Right kidney (tissue), 9 donors: ENCODE measurements at places on chromosomes 1 and 21.

GRCh38 chr21:16879479-16879878 is 633.4 kb upstream of the CXADR start:
- no peak for DNase-seq

GRCh38 chr1:54287801-54288211 is 87.8 kb downstream of the MRPL37 start:
- DNase-seq: no peak

GRCh38 chr1:17994046-17994445 is 113.6 kb upstream of the IGSF21 start:
- no peak for DNase-seq

DNA sequence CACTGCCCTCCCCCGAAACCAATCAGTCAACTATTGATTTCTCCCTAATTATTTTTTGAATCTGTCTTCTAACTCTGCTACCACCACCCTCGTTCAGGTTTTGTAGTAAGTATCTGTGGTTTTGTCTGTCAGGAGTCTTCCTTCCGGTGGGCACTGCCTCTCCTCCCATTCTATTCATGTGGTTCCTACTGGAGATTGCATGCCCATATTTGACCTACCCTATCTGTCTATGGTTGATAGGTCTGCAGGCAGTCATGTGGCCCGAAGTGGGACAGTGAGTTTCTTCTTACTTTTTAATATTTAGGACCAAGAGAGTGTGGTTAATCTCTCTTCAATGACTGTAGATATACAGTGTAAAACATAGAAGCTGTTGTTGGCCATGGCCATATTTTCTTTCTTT is 17.8 kb upstream of the MAST2 start:
- DNase-seq: no peak

- DNase-seq: no peak
These were observed 11.4 kb upstream of the KLHL12 start for GRCh38 chr1:202938287-202938925.

DNA sequence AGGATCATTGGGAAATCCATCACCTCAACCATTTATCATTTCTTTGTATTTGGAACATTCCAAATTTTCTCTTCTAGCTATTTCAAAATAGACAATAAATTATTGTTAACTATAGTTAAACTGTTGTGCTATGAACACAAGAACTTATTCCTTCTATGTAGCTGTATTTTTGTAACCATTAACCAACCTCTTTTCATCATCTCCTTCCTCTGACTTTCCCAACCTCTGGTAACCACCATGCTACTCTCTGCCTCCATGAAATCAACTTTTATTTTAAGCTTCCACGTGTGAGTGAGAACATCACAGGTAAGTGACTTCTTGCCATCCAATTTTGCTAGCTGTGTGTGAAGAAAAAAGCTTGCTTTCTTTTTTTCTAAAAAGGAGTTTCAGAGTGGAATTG is 418 bp downstream of the IFI44L start:
- DNase-seq: no peak

DNA sequence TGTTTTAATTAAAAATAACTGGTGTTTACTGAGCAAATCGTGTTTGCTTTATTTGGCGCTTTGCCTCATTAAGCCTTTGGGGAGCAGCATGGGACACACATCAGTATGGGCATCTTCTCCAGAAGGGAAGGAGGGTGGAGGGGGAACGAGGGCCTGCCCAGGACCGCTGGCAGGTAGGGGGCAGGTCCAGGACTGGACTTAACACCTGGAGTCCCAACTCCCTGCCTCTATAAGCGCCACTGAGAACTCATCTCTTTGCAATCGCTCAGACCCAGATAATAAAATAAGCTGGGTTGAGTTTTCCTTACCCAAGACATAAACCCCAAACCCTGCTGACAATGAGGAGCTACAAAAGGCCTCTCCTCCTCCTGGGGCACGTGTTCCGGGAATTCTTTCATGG is 15.1 kb downstream of the ABCG1 start:
- DNase-seq: no peak

DNA sequence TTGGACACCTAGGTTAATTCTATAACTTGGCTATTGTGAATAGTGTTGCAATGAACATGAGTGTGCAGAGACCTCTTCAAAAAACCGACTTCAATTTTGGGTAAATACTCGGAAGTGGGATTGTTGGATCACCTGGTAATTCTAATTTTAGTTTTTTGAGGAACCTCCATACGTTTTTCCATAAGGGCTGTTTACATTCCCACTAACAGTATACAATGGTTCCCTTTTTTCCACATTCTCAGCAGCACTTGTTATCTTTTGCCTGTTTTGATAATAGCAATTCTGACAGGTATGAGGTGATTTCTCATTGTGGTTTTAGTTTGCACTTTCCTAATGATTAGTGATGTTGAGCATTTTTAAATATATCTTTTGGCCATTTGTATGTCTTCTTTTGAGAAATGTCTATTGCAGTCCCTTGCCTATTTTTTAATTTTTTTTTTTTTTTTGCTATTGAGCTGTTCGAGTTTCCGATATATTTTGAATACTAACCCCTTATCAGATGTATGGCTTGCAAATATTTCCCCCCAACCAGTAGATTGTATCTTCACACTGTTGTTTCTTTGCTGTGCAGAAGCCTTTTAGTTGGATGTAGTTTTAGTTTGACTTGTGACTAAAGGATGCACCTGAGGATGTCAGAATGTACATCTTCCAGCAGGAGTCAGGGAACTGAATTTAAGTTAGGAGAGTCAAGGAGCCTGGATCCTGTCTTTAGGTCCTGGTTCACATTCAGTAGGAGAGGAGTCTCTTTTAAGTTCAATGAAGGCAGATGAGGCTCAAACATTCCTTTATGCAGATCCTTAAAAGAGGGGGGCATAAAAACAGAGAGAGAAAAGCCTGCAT is 120.0 kb downstream of the S1PR1 start:
- no peak for DNase-seq

DNA sequence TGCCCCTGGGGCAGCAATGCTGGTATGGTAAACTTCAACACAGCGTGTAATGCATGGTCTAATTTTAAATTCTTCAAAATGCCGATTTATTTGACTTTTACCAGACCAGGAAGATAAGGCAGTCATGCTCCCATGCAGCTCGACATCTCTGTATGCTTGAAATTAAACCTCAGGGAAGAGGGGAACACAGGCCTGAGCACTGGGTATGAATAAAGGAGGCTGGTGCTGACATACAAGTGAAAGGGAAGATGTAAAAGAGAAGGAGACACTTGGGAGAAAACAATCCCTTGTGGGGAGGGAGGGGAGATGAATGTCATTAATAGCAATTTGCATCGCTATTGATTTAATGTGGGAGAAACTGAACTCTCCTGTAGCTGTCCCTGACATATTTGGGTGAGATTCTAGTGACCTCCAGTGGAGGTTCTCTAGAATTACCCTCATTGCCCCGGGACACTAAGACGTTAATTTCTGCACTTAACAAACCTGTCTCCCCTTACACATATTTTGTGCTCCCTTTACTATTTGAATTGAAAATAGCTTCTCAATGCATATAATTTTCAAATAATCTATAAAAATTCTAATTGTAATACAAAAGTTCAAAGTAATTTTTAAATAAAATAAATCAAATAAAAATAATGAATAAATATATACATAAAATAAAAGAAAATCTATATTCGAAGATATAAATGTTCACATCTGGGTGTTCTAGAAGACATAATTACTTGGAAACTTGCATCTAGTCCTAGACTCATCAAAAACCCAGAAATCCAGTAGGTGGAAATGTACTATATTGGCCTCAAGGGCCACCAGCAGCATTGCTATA is 283.1 kb downstream of the LMX1A start:
- peak; percentile 46 for DNase-seq

GRCh38 chr1:206439205-206439604 is 31.1 kb upstream of the IKBKE start:
- DNase-seq: no peak

GRCh38 chr1:247357781-247358211 is 26.1 kb upstream of the ZNF496 start:
- no peak for DNase-seq

DNA sequence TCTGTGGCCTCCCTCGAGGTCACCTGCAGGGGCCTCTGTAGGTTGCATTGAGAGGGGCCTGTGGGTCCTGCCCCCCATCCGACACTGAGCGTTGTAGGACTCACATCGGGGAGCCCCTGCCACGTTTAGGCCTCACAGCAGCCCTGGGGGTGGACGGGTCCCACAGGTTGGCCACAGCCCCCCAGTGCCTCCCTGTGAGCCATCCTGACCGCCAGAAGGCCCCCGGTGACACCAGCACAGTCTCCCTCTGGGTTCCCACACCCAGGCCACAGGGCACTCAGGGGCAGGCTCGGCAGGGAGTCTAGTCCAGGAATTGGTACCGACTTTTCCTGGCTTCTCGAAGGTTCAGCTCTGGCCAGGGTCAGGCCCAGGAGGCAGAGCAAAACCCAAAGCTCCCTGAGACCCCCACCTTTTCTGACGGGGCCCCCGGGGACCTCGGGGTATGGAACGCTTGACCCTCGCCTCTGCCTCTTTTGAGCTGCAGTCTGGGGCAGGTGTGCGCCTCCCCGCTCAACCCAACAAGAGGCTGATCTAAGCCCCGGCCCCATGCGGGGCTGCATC is 13.9 kb upstream of the POFUT2 start:
- no peak for DNase-seq

GRCh38 chr1:214327514-214327913 is 46.6 kb downstream of the SMYD2 start:
- no peak for DNase-seq

DNA sequence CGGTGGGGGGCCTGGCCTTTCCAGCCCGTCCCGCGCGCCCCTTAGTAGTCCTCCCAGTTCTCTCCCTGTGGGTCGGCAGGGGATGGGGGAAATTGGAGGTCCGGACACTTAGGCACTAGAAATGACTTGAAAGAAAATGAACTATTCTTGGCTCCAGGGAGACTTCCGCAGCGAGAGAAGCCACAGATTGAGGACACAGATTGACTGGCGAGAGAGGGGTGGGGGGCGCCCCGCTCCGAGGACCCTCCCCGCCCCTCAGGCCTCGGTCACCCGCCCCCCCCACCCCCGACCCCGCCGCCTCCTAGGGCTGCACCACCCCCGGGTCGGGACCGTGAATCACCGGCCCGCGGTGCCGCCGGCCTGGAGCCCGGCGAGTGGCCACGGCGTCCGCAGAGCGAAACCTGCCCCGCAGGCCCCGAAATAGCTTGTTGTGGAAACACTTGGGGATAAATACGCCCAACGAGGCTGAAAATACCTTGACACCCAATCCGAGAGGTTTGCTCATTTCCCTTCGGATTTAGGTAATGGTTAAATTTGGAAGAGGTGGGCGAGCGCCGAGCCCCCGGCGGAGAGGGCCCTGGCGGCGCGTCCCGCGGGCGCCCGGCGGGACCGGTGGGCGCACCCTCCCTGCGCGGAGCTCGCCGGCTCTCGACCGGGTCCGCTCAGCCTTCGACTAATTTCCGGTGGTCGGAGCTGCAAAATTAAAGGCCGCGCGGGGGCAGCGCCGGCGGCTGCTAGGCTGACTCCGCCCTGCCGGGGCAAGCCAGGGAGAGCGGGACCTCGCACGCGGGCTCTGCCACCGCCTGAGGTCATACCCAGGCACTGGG is at the start of gene GFI1:
Gene GFI1, minus strand, starts transcription at position 675 of the 827 bp plus-strand sequence. CDS start 3,438 bp downstream, outside the sequence.
- DNase-seq: peak; percentile 74

DNA sequence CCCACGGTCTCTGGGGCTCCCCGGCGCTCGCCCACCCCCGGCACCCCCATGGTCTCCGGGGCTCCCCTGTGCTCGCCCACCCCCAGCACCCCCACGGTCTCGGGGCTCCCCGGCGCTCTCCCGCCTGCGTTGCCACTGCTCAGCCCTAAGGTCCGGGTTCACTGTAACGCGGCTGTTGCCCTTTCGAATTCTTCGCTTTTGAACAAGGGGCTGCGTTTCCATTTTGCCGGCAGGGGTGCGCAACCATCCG is 5.2 kb upstream of the FTCD start:
- no peak for DNase-seq

GRCh38 chr1:87084244-87084836 is 169.9 kb downstream of the HS2ST1 start:
- DNase-seq: peak; percentile 4

DNA sequence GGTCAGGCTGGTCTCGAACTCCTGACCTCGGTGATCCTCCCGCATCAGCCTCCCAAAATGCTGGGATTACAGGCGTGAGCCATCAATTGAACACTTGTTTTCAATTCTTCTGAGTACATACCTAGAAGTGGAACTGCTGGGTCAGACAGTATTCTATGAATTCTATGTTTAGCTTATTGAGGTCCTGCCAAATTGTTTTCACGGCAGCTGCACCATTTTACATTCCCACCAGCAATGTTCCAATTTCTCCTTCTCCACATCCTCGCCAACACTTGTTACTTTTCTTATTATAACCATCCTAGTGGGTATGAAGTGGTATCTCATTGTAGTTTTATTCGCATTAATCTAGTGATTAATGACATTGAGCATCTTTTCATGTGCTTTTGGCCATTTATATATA is 49.9 kb downstream of the PTP4A2 start:
- DNase-seq: no peak
